ENCODE measurements at places on chromosomes 4 and X.

DNA sequence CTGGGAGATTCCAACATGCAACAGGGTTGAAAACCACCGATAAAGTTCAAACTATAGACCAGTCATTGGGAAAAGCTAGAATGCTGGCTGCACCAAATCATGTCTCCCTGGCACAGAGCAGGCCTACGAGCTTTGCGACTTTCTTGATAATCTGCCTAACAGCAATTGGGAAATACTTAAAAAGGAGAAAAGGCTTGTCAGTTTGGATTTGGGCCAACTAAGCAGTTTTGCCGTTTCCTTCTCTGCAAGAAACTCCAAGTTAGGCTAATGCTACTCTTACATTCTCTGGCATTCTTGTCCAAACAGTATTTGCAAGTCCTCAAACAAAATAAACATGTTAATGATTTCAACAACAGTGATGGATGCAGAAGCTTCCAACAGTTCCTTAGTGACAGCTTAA, 87.9 kb downstream of the PDK3 start:
- DNase-seq: no peak

DNA sequence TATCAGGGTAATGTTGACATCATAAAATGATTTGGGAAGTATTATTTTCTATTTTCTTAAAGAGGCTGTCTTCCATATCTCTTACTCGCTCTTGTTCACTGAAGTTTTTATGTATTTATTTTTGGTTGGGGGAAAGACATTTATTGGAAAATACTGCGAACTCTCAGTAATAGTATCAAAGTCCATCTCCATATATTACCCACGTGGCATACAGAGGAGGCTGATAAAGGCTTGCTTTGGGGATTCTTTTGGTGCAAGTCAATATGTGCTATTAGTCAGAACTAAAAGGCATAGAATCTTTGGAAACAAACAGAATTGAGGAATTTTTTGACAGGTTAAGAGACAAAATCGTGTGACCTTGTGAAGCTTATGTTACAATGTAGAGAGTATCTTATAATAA, 101.3 kb downstream of the NYX start:
- no peak for DNase-seq

- DNase-seq: no peak
These were observed 796 bp upstream of the MED14 start for GRCh38 chrX:40736170-40736505.

GRCh38 chrX:20965270-20966044, 408.8 kb upstream of the CNKSR2 start:
- DNase-seq: no peak

- DNase-seq: no peak
These were observed 55.4 kb upstream of the TLR3 start for GRCh38 chr4:186013419-186014186.

- no peak for DNase-seq
These were observed 3.7 kb downstream of the KLB start for GRCh38 chr4:39410415-39410814.

GRCh38 chrX:109184506-109185139, 297.3 kb downstream of the GUCY2F start:
- no peak for DNase-seq

- no peak for DNase-seq
These were observed 54.4 kb upstream of the FTHL17 start for GRCh38 chrX:31126205-31126604.

DNA sequence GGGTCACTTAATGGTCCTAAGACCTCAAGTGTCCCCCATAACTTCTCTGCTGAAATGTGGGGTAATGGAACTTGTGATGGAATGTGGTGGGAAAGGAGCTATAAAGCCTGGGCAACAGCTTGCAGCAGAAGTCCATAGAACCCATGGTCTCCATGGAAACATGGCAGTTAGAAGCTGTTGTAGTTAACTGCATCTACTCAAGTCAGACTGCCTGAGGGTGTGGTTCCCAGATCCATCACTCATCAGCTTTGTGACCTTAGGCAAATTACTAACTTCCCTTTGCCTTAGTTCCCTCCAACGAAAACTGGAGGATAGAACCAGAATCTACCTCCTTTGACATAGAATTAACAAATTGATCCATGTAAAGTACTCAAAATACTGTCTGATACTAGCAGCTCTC, 113.0 kb downstream of the SPATA18 start:
- no peak for DNase-seq

DNA sequence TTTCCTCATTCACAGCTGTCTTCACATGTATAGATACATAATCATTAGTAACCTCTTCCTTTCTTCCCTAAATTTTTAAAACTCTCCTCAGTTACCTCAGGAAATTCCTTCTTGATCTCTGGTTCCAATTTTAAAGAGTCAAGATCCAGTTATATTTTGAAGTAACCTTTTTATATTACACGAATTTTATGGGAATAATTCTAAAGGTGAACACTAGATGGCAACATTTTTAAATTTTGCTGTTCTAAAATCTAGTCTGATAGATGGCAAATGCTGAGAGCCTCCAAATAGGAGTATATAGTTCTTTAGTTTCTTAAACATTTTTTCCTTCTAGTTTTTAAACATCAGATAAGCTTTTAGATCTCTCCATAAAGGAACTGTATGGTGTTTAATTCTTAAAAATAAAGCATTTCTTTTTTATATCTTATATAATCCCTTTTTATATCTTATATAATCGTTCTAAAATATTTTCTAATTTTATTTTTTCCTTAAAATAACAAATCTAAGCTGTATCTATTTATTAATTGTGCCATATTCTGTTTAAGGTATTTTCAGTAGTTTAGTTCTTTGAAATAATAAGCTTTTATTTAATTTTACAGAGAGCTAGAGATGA, 37.9 kb upstream of the PAPSS1 start:
- no peak for DNase-seq

- DNase-seq: no peak
These were observed 107.9 kb downstream of the LDB2 start for GRCh38 chr4:16790508-16790907.

DNA sequence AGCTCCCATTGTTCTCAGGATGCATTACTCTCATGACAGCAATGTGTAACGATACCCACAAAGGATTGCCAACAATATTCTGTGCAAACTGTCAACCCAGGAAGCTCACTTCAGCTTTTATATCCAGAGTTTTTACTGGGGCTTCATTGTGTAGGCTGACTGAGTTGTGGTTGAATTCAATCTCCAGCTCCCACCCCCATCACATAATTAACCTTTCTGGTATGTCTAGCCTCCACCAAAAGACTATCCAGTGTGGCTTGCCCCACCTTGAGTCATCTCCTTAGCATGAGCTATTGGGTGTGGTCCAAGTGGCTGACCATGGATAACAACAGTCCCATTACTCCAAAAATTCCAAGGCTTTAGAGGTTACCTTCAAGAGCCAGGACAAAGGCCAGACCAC, 17.7 kb upstream of the TAB3 start:
- peak; percentile 27 for DNase-seq

DNA sequence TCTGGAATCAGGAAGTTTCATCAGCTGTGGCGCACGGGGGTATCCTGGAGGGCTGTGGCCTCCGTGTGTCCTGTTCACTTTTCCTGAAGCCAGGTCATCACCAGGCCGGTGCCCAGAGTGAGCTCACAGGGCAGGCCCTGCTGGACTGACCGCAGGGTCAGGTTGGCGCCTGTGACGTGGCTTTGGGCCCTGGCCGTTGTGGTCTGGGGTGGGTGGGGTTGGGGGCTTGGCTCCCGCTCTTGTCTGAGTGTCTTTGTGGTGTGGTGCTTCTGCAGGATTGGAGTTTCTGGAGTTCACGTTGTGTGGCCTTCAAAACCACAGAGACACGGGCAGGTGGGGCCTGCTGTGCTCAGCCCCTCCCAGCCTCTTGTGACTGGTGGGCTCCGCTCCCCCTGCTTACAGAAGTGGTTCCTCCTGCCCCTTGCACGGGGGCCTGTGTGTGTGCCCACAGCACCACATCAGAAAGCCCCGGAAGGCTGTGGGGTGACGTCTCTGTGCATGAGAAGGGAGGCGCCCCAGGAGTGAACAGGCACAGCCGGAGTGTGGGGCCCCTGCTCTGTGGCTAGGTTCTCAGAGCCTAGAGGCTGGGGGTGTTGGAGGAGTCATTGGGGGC, 9.5 kb downstream of the RGS12 start:
- no peak for DNase-seq

DNA sequence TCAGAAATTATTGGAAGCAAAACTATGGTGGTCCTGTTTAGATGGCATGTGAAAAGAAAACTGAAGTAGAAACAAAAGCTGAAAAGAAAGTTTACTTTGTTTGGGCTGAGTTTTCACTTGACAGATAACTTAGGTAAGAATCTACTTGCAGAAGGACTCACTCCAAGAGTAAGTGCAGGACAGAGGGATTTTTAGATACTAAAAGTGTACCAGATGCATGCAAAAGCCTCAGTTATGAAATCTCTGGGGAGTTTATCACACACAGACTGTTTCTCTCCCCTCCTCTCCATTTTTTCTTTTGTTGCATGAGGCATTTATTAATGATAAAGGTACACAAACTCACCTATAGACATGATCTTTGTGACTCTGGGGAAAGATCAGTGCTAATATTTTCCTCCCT, 127.5 kb upstream of the GIMD1 start:
- no peak for DNase-seq

GRCh38 chrX:18548996-18549395, 122.9 kb downstream of the RS1 start:
- no peak for DNase-seq

DNA sequence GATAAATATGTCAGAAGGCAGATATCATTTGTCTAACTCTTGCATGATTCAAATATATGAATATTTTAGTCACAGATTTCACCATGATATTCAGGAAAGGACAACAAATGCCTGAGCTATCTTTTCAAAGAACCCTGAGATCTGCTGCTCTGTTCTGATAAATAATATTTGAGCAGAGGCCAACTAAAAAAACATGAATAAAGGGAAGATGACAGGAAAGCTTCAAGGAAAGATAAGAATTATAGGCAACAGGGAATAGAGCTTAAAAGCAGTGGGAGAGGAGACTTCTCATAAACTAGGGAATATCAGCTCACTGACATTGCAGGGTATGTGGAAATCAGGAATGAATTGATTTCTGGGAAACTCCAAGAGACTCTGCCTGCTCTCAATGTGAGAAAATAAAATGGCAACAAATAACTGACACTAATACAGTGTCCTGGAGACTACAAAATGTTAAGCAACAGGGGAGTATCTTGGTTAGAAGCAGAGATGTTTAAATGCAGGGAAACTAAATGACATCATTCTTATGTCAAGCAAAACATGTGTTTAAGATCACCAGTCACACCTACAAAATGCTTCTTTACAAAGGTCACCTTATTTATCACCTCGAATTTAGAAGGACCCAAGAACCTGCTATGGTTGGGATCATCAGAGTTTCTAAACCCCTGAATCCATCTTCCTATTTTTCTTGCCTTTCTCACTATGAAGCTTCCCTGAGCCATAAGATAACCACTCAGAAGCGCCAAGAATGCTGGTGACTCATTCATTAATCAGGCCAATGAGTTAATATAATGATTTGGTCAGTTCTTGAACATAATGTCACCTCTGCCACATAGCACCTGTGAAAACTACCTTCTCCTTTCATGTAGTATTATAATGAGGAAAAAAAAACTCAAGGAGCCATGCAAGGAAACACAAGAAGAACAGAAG, 78.1 kb downstream of the NDST3 start:
- DNase-seq: no peak

- no peak for DNase-seq
These were observed 35.7 kb downstream of the BCORL1 start for GRCh38 chrX:130018143-130018542.

DNA sequence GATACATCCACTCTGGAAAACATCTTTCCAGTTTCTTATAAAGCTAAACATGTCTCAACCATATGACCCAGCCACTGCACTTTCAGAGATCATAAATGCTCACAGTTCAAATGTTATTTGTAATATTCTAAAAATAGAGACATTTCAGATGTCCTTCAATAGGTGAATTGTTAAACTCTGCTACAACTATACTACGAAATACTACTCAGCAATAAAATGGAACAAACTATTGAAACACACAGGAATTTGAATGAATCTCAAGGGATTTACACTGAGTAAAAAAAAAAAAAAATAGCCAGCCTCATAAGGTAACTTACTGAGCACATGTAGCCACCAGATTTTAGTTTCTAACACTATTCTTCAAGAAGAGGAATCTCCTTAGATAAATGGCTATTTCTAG, 253.9 kb downstream of the PCDH18 start:
- DNase-seq: no peak

- peak; percentile 69 for DNase-seq
These were observed 72.9 kb downstream of the CLNK start for GRCh38 chr4:10611673-10612072.

DNA sequence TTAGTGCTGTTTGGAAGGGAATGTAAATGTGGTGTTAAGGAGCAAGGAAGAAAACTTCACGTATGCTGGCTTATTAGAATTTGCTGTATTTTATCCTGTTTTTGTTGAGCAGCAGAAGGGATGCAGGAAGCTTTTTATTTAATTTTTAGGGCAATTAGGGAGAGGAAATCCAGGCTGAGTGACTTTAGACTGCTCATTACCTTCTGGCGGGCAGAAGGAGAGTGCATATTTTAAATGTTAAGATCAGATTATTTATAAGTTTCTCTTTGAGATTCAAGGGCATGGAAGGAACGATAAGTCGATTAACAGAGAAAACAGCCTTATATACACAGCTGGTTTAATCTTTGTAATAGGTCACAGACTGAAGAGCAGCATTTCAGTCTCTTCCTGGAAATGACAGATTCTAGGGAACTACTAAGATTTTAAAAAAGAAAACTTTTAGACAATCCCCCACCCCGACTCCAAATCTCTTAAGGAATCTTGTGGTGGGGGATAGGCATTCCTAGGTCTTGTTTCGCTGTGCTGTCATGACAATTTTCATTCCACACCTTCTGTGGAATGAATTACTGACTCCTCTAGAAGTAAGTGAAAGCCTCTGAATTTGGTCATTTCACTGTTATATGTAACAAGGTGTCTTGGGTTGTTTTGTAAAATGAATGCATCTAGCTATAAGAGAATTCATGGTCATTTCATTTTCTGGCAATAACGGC, 402.5 kb downstream of the RAPGEF2 start:
- no peak for DNase-seq

DNA sequence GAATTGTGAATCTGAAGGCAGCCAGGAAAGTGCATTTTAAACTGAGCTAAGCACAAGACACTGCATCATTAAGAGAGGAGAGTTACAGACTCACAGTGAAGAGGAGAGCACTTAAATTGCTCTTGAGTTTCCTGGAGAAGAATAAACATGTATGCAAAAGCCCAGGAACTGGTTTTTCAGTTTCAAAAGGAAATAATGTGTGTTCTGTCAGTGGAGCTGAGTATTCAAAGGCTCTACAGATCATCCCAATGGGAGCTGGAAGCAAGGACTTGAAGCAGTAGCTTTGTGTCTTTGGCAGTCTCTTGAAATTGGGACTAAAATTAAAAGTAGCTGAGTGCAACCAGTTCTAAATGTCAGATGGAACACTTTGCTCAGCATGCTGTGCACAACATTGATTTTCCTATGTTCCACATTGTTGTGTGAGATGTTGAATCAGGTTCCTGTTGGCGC, 147.5 kb upstream of the ANK2 start:
- DNase-seq: no peak

- no peak for DNase-seq
These were observed 13.3 kb downstream of the CYP4V2 start for GRCh38 chr4:186204686-186205085.

DNA sequence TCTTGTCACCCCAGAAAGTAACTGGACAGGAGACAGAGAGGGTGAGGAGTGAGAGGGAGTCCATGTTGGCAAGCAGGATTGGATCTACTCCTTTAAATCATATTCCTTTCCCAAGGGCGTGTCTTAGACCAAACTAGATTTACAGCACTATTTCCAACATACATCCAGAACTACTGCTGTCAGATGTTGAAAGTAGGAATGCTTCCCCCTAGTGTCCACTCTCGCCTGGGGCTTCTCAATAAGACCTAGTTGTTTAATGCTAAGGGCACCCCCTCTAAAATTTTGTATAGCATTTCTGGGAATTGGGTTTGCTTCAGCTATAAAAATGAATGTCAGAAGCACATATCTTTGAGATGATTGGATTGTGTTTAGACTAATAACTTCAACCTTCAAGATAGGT, 13.3 kb downstream of the OFD1 start:
- DNase-seq: no peak
